ENCODE measurements at places on chromosomes 1 and 21. TPM values are rescaled to one million over a fixed set of nuclear protein-coding genes. Genes with fewer than 3 reads are reported as not detected.

The GSTM1 gene
- total RNA-seq, result 23.8 TPM

The MMEL1 gene
- not detected for total RNA-seq

DNA sequence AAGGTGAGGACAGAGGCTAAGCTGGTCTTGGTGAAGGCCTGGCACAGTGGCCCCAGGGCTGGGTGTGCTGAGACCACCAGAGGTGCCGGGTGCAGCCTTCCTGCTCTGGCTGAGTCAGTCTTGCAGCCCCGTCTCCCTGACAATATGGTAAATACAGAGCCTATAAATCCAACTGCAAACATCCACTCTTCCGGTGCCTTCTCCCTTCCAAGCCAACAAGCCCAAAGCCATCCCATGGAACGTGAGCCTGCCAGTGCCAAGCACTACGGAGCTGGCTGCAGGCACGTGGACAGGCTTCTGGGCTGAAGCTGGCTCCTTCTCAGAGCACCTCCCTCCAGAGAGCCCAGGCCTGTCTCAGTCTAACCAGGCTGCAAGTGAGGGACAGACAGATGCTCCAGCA, 70.0 kb downstream of the TRABD2B start:
- DNase-seq, result peak; percentile 43

GRCh38 chr1:1313500-1314236, 5.3 kb downstream of the PUSL1 start:
- DNase-seq, result no peak

GRCh38 chr1:166870584-166870983, 5.5 kb downstream of the TADA1 start:
- DNase-seq, result no peak

DNA sequence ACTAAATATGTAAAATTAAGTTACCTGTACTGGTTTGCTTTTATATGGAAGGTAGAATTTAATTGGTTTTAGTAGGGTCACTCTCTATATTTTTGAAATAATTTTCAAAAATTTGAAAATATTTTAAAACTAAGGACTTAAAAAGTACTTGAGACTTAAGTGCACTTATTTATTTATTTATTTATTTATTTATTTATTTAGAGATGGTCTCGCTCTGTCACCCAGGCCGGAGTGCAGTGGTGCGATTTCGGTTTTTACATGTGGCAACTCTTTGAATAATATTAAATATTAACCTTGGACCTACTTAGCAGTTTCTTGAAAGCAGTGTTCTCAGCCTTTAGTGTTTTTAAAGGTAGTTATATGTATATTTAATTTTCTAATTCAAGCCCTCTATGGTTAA, 36.4 kb downstream of the TMED5 start:
- DNase-seq, result no peak

DNA sequence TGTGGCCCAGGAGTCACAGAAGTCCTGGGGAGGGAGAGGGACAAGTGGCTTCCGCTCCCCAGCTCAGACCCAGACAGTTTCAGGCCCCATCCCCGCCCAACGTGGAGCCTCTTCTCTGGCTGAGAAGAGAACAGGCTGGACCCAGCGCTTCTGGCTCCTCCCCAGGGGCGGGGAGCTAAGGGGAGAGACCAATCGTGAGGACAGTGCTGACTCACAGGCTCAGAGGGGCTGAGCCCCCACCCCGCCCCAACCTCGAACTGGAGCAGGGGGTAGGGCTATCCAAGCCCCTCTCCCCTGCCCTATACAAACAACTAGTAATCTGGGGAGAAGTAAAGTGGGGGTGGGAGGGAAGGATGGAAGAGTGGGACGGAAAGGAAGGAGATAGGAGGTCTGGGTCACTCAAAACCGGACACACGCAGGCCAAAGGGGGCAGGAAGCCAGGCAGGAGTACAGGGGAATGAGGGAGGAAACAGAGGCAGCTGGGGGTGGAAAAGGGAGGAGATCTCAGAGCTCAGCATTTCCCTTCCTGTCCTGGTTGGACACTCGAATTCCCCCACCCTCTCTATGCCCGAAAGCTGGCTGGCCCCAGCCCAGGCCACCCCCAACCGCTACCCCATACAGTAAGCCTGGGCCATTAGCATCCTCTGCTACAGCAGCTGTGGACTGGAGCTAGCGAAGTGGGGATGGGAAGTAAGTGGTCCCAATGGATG, at the start of gene SHC1:
TSS of gene SHC1 (minus strand) at position 117 of the 710 bp plus-strand sequence. CDS start 221 bp downstream, outside the sequence.
- DNase-seq, result peak; percentile 99

DNA sequence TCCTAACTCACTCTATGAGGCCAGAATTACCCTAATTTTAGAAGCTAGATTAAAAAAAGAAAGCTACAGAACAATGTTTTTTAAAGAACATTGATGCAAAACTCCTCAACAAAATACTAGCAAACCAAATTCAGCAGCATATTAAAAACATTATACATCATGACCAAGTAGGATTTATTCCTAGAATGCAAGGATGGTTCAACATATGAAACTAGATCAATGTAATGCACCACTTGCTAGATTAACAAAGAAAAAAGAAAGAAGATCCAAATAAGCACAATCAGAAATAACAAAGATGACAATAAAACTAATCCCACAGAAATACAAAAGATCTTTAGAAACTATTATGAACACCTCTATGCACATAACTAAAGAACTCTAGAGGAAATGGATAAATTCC, 13.3 kb upstream of the PPT1 start:
- DNase-seq, result no peak

- no peak for DNase-seq
Measured at GRCh38 chr1:160800142-160800541, 4.2 kb downstream of the LY9 start.

DNA sequence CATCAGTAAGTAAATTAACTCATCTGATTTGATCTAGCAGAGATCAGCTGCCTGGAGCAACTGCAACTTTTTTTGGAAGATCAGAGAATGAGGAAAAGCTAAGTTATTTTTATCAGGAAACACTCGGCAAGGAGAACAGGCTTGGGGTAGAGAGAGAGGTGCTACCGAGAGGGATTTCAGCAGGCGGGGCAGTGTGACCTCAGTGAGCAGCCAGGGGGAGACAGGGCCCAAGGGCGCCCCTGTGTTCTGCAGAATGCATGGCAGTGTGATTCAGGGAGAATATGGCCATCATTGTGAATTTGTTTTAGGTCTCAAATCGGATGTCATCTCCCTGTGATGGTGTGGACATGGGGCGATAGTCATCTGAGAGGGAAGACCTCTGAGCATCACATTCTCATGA, 484.1 kb upstream of the VAMP3 start:
- no peak for DNase-seq

GRCh38 chr1:170010443-170010842, 64.1 kb downstream of the KIFAP3 start:
- peak; percentile 59 for DNase-seq

All from umbilical cord (tissue), 2 donors.